ENCODE measurements at places on chromosomes 1 and 21.
A peak's percentile ranks its signal among the peaks of the same experiment; 100 is the strongest.

DNA sequence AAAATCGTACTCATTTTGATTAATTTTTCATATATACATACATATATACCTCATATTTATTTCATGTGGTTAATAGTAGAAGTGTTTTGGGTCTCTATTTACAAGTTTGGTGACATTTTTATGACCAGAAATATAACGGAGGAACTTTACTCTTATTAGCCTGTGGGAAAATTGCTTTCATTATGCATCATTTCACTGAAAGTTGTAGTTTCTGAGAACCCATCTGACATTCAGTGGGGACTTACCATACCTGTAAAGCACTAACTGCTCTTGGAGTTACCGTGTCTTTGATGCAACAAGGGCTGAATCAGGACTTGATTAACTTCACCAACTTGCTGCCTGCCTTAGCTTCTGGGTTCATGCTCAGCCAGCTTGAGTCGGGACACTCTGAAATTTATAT lies 49.9 kb upstream of the ITPKB start:
- DNase-seq = no peak

DNA sequence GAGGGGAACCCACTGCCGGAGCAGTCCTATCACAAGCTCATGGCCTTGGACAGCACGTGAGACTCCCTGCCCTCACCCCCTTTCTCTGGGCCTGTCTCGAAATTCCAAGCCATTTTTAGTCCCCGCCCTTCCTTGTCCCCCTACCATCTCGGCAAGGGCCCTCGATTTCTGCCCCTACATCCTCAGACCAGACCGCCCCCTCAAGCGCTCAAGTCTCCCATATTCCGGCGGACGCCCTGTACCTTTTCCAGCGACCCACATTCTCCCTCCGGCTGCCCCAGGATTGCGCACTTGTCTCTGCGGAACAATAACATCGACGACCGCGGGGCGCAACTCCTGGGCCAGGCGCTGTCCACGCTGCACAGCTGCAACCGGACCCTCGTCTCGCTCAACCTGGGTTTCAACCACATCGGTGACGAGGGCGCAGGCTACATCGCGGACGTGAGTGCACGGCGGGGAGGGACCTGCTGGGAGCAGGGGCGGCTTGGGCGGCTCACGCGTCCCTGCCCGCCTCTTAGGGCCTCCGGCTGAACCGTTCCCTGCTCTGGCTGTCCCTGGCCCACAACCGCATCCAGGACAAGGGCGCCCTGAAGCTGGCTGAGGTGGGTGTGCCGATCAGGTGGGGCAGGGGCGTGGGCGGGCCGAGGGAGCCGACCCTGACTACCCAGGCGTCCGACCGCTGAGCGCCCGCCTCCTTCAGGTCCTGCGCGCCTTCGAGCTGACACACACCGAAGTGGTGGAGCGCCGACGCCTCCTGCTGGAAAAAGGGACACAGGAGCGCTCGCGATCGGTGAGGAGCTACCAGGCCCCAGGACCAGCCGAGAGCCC lies 7.0 kb downstream of the LRRC71 start:
- peak; percentile 81 for DNase-seq

- peak; percentile 86 for DNase-seq
Measured at GRCh38 chr1:211133836-211134669, at the start of gene KCNH1. KCNH1 (minus strand) TSS chr1:211134148; CDS start chr1:211133945, 203 bp downstream.

DNA sequence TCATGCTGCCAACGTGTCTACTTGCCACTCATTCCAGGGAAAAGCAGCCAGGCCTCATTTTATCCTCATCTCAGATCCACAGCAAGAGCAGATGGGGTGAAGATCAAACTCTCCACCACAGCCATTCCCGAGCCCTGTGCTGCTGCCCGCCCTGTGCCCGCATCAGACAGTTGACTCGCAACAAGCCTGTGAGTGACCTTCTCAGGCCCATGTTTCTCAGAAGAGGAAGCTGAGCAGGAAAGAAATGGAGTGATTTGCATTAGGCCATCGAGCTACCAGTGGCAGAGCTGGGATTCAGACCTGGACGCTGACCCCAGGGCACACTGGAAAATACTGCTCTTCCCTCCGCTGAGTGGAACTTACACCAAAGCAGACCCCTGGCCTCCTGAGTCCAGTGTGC lies 1.2 kb downstream of the CNR2 start:
- DNase-seq = no peak

- DNase-seq = no peak
Measured at GRCh38 chr1:14599800-14600199, 1.3 kb downstream of the KAZN start.

DNA sequence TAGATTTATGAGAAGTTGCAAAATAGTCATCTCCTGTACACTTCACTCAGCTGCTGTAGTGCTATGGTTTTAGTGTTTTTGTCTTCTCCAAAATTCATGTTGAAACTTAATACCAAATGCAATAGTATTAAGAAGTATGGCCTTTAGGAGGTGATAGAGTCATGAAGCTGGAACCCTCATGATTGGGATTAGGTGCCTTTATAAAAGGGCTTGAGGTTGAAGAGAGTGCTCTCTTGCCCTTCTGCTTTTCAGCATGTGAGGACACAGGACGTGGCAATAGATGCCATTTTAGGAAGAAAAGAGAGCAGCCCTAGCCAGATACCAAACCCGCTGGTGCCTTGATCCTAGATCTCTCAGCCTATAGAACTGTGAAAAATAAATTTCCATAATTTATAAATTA lies 87.6 kb downstream of the CTH start:
- DNase-seq = no peak

- no peak for DNase-seq
Measured at GRCh38 chr1:20143734-20144565, 4.8 kb downstream of the PLA2G2F start.

- DNase-seq = no peak
Measured at GRCh38 chr1:63010913-63011660, 227.2 kb downstream of the ATG4C start.
